ENCODE measurements at places on chromosomes 5 and 9.

DNA sequence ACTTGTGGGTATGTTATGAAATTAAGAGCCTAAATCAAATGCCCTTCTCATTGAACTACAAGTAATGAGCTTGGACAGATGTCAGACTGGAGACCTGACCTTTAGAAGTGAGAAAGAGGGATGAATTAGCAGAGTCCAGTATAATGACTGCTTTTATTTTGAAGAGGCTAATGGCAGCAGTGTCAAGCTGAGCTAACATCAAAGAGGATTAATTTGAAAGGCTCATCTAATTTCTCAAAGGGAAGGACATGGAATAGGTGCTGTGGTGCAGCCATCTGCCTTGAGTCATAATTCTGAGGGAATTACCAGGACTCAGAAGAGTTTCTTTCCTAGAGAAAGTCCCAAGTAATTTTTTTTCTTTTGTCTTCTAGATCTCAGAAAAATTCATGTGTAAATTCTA lies 57.6 kb downstream of the FAM81B start:
- DNase-seq = no peak

GRCh38 chr9:23603311-23603710 lies 222.7 kb downstream of the ELAVL2 start:
- no peak for DNase-seq

DNA sequence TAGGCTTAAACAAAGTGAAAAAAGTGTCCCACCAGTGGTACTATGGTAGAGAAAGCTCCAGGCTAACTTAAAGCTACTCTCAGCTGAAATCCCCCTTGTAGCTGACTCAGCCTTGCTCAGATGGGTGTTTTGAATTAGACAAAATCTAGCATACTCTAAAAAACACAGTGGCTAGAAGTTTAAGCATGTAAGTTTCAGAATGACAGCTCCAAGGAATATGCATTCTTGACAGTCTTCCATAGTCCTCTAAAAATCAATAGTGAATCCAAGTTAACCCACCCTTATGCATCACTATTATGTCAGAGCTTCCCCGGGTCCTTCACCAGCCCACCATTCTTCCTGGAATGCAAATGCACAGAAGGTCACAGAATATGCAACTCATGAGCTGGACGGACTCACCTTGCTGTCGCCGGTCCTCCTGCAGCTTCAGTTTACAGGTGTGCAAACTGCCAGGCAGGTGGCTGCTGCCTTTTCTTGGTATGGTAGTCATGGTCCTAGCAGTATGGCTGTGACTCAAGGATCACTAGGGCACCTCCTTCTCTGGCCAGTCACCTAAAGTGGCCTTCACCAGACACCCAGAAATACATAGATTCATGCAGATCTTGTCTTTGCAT lies 668 bp downstream of the RANBP3L start:
- no peak for DNase-seq

DNA sequence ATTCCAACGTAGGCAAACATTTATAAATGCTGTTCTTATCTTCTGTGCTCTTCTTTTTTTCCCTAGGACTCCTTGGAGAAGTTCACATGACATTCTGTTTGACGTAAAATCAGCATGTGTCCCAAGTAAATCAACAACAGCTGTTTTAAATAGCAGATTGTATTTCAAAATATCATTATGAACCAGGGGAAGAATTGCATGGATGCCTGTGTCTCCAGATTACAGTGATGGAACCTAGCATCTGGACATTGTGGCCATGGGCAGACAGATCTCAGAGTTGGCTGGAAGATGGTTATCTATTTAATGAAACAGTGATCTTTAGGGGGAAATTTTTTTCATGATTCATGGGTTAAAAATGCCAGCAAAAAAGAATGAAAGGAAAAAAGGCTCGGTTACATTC lies 222.0 kb downstream of the MAN2A1 start:
- no peak for DNase-seq

DNA sequence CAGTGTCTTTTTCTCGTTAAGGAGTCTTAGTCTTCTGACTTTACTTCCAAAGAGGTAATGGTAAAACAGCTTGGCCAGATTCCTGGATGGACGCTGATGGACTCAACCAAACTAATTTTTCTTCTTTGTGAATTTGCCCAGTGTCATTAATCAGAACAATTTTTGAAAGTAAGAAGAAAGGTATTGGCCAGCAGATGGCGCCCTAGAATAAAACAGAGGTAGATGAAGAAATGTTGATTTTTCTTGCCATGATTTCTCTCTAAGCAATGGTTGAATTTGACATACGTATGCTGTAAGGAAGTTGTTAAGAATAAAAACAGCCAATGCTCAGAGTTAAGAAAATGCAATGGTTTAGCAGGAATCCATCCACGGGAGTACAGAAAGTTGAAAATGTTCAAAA lies 500.0 kb downstream of the DIRAS2 start:
- DNase-seq = peak; percentile 63

DNA sequence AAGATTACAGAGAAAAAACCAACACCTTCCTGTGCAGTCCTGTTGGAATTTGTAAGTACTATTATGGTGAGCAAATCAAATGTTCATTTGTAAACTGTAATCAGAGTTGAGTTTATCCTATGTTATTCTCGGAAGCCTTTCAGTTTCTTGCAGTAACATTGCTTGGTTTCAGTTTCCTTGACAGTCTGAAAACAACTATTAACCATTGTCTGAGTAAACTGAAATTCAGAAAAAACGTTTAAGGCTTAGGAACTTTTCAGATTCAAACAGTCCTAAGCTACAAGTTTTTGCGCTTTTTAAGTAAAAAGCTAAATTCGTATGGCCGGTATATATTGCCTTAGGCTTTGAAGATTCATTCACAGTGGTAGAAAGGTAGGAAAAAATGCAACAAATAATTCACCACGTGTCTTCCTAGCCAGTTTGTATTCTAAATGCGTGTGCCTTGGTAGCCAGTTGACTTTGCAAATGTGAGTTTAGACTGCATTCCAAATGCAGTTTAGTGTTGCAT lies 2.5 kb downstream of the GPBP1 start:
- peak; percentile 20 for DNase-seq

- DNase-seq = no peak
Observed at GRCh38 chr9:79687131-79687447, 115.3 kb downstream of the TLE4 start.

- no peak for DNase-seq
Observed at GRCh38 chr9:109939698-109940342, 159.8 kb downstream of the PALM2AKAP2 start.

DNA sequence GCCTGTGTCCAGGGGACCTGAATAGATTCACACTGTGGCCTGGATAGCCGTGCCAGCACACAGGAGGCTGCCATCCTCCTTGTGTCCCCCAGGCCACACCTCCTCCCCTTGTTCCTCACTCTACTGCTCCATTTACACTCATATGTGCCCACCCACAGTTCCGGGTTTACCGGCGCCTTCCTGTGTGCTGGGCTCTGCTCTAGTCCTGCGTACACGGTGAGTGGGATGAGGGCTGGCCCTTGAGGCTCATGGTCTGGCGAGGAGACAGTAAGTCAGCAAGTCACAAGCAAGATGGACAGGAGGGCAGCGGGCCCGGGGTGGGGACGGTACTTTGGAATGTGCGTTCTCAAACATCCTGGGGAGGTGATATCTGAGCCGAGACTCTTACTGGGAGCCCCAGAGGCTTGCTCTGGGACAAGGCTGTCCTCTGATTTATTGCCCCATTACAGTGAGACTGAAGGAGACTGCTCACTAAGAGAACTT lies 32.4 kb upstream of the NXNL2 start:
- DNase-seq = no peak

GRCh38 chr5:154937718-154938466 lies at the start of gene GEMIN5:
Gene GEMIN5, minus strand, starts transcription at chr5:154938211. Its CDS starts 78 bp downstream, at chr5:154938133.
- peak; percentile 90 for DNase-seq

GRCh38 chr5:109125755-109126429 lies 283.9 kb downstream of the PJA2 start:
- no peak for DNase-seq

DNA sequence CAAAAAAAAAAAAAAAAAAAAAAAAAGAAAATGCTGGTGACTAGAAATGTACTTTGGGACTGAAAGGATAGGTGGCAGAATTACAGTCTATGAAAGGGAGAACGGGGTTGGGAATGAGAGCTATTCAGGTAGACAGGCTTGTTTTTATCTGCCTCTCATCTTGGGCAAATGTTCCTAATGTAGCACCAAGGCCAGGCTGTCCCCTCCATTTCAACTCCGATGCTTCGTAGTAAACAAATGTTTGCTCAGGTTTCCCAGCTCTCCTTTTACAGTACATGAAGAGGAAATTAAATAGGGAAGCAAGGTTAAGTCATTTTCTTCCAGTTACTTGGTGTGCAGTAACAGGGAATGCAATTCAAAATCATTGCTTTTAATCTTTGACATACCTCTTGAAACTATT lies 4.4 kb upstream of the BASP1 start:
- no peak for DNase-seq

DNA sequence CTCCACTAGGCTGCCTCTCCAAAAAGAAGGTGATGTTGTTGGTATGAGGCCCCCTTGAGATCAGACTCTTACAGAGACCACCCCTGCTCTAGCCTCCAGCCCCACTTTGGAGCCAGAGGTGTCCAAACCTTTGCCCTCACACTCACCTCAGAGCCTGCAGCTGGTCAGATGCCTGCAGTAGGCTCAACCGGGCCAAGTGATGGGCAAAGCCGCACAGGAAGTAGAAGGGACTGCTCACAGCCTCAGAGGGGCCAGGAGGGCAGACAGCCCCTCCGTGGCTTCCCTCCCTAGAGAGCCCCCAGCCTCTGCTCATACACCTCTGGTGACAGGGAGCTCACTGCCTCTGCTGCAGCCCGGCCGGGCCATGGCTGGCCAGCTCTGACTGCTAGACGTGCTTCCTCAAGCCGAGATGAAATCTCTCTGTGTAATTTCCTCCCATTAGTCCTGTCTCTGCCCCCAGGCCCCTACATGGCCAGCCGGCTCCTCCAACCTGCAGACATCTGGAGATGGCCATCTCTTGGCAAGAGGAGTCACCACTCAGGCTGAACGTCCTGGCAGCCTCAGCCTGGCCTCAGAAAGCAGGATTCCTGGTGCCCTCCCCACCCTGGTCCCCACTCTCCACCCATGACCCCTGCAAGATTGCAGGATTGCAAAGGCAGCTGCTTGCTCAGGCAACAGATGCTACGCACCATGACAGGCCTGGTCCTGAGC lies 7.3 kb upstream of the TCF7 start:
- DNase-seq = no peak

- DNase-seq = peak; percentile 62
Observed at GRCh38 chr9:131273856-131274673, 2.2 kb downstream of the FAM78A start.

GRCh38 chr9:83236029-83236696 lies 173.2 kb upstream of the RASEF start:
- no peak for DNase-seq

DNA sequence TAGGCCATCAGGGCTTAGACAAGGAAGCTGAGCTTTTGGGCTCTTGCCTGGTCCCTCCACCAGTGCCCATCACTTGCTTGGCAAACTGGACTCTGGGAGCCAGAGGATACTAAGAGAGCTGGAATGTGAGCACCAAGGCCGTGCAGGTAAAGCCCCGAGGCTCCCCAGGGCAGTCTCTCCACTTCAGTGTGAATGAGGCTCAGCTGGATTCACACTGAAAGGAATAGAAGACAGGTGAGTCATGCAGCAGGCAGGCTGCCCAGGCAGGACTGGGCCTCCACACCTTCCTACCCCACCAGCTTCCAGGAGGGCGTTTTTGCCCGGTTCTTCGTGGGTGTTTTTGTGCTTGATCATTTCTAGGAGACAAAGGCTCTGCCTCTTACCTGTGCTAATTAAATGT lies 7.3 kb upstream of the CTSV start:
- DNase-seq = no peak

DNA sequence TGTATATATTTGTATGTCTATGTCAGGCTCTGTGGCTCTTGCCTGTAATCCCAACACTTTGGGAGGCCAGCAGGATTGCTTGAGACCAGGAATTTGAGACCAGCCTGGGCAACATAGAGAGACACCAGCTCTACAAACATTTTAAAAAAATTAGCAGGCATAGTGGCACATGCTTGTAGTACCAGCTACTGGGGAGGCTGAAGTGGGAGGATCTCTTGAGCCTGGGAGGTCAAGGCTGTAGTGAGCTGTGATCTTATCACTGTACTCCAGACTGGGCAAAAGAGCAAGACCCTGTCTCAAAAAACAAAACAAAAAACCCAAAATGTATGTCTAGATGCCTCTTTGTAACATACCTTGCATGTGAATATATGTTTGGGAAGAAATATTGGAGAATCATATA lies 15.8 kb downstream of the ARRDC3 start:
- no peak for DNase-seq

DNA sequence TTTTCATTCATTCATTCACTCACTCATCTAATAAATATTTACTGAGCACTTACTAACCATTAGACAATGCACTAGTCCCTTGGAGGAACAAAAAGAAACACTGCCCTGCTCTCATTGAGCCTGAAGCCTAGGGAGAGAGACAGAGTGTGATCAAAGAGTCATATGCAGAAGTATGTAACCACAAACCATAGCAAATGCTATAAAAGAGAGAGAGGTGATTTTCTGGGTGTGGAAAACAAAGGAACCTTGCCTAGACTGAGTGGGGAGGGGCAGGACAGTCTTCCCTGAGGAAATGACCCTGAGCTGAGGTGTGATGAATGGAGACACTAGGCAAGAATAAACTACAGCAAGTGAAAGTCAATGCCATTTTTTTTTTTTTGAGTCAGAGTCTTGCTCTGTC lies 10.8 kb upstream of the ADRA1B start:
- DNase-seq = no peak

GRCh38 chr5:393846-394275 lies 49.1 kb upstream of the EXOC3 start:
- no peak for DNase-seq

DNA sequence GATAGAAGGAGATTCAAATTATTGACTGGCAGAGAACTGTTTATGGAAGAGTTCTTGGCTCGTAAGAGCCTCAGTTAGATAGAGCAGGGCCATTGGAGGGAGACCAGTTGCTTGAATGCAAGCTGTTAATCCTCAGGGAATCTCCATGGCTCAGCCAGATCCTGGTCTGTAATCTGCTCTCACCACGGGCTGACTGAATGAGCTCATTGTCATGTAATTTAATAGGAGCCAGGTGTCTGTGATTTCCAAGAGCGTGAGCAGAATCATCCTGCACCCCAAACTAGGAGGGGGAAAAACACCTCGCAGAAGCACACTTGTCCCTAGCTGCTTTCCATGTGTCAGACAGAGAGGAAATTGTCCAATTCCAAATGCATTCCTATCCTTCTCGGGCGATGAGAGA lies 19.1 kb upstream of the KCNMB1 start:
- DNase-seq = no peak

DNA sequence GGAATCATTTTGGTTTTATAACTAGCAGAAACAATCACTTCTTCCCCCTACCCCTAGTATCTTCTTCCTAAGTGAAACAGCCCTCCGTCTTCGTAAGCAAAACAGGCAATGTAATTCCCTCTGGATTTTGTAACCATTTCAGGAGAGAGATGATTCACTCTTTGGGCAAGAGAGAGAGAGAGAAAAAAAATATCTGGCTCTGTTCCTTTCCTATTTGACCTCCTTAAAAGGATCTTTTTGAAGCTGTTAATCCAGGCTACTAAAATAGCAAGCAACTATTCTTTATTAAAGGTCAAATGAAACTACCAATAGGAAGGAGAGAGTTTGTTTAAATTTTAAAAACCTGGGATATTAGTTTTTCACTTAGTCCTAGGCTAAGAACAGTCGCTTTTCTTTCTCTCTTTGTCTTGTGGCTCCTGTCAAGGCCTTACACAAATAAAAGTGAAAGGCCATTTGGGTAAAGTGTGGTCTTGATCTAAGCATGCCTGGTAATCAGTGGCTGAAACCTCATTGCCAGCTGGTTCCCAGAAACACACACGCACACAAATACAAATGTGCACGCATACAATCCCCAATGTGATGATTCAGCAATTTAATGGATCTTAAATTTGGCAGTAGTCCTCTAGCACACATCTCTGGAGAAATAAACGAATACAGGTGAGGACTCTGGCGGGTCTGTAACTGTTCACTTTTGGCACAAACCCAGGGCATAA lies 70.2 kb downstream of the PRUNE2 start:
- DNase-seq = no peak

Data from hematopoietic multipotent progenitor cell treated with erythropoietin and hydrocortisone succinate and interleukin-3 and kit ligand, for 8 days (in vitro differentiated cells).